Hypothalamus (tissue), 51 donors: ENCODE measurements at places on chromosomes 6 and 20.
A peak's percentile ranks its signal among the peaks of the same experiment; 100 is the strongest.

GRCh38 chr6:9481292-9482029 is 933.4 kb downstream of the TFAP2A start:
- no peak for DNase-seq

GRCh38 chr6:99619409-99619762 is 12.8 kb downstream of the PRDM13 start:
- no peak for DNase-seq

DNA sequence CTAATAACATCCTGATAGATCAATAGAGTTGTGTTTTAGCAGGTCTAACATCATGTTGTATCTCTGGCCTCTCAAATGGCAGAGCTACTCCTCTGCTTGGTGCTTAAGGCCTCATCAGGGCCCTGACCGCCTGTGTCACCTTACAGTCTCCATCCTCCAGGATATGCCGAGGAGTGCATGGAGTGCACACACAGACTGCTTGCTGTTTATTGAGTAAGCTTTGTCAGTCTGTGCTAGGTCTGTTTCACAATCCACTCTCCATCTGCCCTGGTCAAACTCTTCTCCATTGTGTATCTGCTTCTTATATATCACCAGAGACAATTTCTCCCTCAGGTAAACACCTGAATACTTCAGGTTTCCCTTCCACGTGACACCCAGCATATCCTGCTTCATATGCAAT is 136.1 kb downstream of the SLC24A3 start:
- no peak for DNase-seq

- DNase-seq: no peak
Observed at GRCh38 chr6:118940770-118941169, 5.8 kb upstream of the MCM9 start.

DNA sequence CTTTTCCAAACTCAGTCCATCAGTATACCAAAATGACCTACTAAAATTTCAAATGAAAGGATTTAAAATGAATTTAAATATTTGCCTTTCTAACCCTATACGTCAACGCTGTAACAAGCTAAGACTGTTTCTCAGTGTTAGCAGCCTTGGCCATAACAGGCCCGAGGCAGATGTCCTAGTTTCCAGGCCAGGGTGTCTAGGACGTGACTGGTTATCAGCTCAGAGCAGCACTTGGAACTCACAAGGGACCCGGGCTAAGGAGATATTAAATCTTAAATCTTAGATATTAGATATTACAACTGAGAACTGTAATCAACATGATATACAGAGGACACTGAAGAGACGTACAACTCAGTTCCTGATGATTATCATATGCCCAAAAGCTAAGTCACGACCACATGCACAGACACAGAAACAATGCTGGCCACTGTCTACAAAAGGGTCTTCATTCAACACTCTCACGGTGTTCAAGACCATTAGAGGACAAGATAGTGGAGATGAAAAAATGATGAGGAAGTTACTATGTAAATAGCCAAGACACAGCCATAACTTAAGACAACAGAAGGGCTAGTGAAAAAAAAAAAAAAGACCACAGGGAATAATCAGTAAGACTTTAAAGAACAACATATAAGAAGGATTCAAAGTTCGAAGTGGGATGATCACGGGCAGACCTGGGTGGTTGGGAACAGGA is at the start of gene CLDN20:
Gene CLDN20, plus strand, starts transcription at position 641 of the 691 bp plus-strand sequence. CDS start 11,707 bp downstream, outside the sequence.
- DNase-seq: no peak

- DNase-seq: no peak
Observed at GRCh38 chr20:1629321-1629720, 9.5 kb upstream of the SIRPB1 start.

GRCh38 chr6:103081876-103082630 is 1688.5 kb downstream of the GRIK2 start:
- DNase-seq: no peak

GRCh38 chr20:11261533-11262000 is 587.8 kb upstream of the JAG1 start:
- DNase-seq: no peak

DNA sequence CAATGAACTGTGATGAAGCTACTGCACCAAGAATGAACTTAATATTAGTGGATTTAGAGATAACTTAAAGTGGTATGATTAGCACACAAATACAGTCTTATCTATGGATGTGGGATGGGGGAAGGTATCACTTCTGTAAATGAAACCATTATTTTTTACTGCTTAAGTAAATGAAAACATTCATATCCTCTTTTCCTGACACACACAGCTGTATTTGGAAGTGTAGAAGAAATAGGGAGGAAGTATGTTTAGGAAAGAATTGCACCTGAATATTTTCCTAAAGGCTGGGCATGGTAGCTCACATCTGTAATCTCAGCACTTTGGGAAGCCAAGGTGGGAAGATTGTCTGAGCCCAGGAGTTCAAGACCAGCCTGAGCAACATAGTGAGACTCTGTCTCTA is 96.8 kb downstream of the HIVEP2 start:
- no peak for DNase-seq

GRCh38 chr6:78618970-78619369 is 248.4 kb upstream of the IRAK1BP1 start:
- DNase-seq: no peak

DNA sequence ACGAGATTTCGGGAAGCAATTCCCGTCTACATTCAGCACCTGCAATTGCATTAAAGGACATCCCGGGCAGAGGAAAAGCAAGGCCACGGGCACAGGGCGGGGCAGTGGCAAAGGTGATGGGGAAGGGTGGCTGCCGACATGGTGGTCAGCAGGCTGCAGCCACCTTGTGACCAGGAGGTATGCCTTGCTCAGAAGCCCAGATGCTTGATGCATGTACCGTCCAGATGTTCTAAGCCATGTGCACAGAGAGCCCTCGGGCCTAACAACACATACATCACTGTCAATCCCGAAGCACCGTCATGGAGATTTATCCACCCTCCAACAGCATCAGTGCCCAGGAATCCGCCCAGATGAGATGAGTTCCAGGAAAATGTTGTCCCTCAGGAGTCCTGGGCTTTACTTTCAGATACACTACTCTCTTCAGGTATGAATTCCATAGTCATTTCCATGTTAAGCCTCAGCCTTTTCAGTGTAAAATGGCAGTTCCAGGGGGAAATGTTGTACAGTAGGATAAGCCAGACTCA is 77.8 kb upstream of the FRMD1 start:
- DNase-seq: no peak

- no peak for DNase-seq
Observed at GRCh38 chr6:28523241-28523622, 2.4 kb upstream of the GPX5 start.

- no peak for DNase-seq
Observed at GRCh38 chr6:143579703-143580102, 68.2 kb upstream of the FUCA2 start.

DNA sequence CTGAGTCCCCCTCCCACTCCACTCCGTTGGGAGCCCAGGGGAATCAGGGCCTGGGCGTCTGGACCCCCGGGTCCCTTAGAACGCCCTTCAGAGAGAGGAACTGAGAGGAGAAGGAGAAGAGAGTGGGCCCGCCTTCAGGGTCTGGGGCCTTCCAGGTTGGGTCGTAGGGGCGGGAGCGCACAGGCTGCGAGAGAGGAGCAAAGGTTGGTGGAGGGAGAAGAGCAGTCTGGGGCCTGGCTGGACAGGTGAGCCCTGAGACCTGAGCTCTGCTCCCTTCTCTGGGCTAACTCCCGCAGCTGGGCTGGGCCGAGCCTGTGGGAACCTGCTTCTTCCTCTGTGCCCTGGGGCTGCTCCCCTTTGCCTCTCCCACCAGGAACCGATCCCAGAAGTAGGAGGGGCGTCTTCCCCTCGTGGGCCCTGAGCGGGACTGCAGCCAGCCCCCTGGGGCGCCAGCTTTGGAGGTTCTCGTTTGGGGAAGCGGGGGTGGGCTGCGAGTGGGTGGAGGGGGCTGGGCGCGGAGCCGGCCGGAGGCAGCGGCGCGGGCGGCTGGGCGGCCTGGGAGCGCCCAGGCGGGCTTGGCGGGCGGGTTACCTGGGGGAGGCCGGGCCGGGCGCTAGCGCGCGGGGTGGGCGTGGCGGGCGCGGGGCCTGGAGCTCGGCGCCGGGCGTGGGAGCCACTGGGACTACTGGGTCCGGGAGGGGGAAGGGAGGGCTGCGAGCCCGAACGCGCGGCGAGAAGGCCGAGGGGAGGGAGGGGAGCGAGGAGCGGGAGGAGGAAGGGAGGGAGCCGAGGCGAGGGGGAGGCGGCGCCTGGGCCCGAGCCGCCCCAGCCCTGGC is at the start of gene DDR1:
Gene DDR1, plus strand, starts transcription at position 835 of the 836 bp plus-strand sequence. CDS start 4,211 bp downstream, outside the sequence.
- DNase-seq: peak; percentile 55

- no peak for DNase-seq
Observed at GRCh38 chr6:13615792-13616120, 621 bp downstream of the NOL7 start.

DNA sequence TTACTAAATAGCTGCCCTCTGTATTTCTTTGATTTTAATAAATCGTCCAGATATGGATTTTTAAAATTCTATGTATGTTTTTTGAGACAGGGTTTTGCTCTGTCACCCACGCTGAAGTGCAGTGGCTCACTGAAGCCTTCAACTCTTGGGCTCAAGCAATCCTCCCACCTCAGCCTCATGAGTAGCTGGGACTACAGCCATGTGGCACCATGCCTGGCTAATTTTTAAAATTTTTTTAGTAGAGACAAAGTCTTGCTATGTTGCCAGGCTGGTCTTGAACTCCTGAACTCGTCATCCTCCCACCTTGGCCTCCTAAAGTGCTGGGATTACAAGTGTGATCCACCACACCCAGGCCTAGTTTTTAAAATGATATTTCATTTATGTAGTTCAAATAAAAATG is 47.4 kb upstream of the DDR1 start:
- DNase-seq: no peak

GRCh38 chr6:16205377-16206144 is 32.8 kb upstream of the GMPR start:
- no peak for DNase-seq
